ENCODE measurements at places on chromosomes 13 and 19. TPM values are rescaled to one million over a fixed set of nuclear protein-coding genes. Genes with fewer than 3 reads are reported as not detected.

FCAR gene
- polyA plus RNA-seq = not detected

ZNF208 gene
- 2.4 TPM for polyA plus RNA-seq

IL17D gene
- 76.7 TPM for polyA plus RNA-seq

KL gene
- polyA plus RNA-seq = 2.1 TPM

NLRP11 gene
- 0.15 TPM for polyA plus RNA-seq

CD37 gene
- polyA plus RNA-seq = 16.6 TPM

ZNF571 gene
- 11.7 TPM for polyA plus RNA-seq

KASH5 gene
- 0.40 TPM for polyA plus RNA-seq

SERPINE3 gene
- 0.32 TPM for polyA plus RNA-seq

SIGLEC14 gene
- polyA plus RNA-seq = 3.5 TPM

KLK2 gene
- not detected for polyA plus RNA-seq

KCNN4 gene
- 0.79 TPM for polyA plus RNA-seq

CEACAM8 gene
- polyA plus RNA-seq = not detected

FUT1 gene
- polyA plus RNA-seq = 3.5 TPM

ZNF525 gene
- 5.9 TPM for polyA plus RNA-seq

C2CD4C gene
- polyA plus RNA-seq = 30.8 TPM

SERP2 gene
- 49.0 TPM for polyA plus RNA-seq

HSD11B1L gene
- 71.1 TPM for polyA plus RNA-seq

PLIN5 gene
- polyA plus RNA-seq = 18.5 TPM

ZNF564 gene
- polyA plus RNA-seq = 6.3 TPM

YJEFN3 gene
- 20.9 TPM for polyA plus RNA-seq

ZNF549 gene
- polyA plus RNA-seq = 17.2 TPM

Data from spinal cord (tissue), 10 donors.